ENCODE measurements at places on chromosomes 3 and 15.

GRCh38 chr3:105722943-105723556 lies 145.8 kb downstream of the CBLB start:
- no peak for DNase-seq

DNA sequence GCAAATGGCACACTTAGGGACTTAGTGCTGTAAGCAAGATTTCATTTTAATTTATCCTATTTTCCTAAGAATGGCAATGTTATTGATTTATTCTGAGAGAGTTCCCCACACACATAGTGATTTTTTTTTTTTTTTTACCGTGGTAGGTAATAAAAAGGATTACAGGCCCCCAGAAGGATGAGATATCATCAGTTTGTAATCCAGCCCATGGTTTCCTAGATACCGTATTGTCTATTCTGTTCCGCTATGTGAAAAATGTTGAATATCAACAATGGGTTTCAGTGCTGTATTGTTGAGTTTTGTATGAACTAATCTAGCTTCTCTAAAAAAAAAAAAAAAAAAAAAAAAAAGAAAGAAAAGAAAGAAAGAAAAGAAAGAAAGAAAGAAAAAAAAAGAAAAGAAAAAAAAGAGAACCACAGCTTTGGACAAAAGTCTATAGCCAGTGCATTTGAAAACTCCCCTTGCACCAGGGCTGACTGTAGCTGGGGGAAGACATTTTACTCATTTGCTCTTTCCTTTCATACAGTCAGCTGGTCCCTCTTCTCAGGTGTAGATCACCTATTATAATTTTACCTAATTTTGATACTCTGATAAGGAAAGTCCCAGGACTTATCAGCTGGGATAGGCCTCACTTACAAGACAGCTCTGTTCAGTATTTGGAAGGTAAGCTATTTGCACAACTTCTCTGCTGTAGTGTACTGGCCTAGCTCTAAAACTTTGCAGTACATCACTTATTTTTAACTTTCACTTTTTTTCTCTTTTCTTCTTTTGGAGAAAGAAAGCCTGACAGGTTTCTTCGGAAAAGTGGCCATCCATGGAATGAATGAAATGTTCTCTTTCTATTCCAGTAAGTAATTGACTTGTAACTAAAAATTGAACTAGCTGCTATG lies 101.4 kb upstream of the SOX2 start:
- no peak for DNase-seq

DNA sequence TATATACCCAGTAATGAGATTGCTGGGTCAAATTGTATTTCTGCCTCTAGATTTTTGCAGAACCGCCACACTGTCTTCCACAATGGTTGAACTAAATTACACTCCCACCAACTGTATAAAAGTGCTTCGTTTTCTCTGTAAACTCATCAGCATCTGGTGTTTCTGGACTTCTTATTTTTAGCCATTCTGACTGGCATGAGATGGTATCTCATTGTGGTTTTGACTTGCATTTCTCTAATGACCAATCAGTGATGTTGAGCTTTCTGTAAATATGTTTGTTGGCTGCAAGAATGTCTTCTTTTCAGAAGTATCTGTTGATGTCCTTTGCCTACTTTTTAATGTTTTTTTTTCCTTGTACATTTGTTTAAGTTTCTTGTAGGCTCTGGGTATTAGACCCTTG lies 182.9 kb upstream of the TRIM42 start:
- no peak for DNase-seq

- DNase-seq, result peak; percentile 62
Measured at GRCh38 chr3:12175844-12176453, 17.2 kb upstream of the TIMP4 start.

GRCh38 chr3:68256635-68257223 lies 602.3 kb upstream of the SUCLG2 start:
- DNase-seq, result peak; percentile 19

DNA sequence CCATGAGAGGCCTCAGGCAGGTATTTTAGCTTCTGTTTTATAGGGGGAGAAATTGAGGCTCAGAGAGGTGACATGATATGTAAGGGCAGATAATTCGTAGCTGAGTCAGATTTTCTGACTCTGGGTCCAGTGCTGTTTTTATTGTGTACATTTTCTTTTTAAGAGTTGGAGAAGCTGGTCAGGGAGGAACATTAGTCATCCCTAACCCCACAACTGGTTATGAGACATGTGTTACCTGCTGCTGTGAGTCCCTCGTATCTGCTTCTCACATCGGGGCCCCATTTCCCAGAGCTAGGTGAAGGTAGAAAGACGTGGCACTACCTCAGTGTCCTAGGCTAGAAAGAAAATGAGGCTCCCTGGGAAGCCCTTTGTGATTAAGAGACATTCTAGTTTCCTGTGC lies 28.6 kb downstream of the GALNT15 start:
- no peak for DNase-seq

DNA sequence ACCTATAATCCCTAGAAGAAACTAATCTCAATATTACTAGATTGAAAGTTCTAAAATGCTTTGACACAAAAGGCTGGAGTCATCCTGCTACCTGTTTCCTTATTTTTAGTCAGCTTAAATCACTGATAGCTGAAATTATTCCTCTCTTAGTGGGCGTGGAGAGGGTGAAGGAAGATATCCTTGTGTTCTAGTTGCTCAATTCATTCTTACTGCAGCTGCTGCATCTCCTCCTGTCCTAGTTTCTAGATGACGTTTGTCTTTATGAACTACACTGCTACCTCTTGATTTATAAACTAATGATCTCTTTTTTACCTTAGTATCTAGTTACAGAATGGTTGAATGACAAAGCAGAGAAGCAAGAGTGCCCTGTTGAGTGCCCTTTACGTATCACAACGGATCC lies 50.7 kb downstream of the SETD5 start:
- DNase-seq, result no peak

GRCh38 chr3:11096266-11097139 lies 57.8 kb upstream of the HRH1 start:
- peak; percentile 84 for DNase-seq

GRCh38 chr3:120708408-120708807 lies 26.4 kb upstream of the HGD start:
- DNase-seq, result no peak

DNA sequence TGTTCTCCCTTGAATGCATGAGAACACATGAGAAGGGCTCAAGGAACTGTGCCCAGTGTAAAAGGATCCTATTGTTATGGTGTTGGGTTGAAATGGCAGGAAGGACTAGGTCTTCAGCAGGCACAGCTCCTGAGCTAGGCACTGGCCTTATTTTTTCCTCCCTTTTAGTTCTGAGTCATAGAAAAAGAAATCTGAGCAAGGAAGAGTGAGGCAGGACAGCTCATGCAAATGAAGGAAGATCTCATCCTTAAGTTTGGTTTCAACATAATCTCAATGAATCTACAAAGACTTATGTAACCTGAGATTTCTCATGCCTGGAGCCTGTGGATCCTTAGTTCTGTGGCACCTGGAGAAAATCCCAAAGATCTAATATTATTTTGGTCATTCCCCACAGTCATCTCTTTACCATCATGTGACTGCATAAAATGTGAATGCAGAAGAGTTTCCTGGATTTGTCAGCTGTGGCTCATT lies 188.6 kb upstream of the TBL1XR1 start:
- DNase-seq, result no peak

DNA sequence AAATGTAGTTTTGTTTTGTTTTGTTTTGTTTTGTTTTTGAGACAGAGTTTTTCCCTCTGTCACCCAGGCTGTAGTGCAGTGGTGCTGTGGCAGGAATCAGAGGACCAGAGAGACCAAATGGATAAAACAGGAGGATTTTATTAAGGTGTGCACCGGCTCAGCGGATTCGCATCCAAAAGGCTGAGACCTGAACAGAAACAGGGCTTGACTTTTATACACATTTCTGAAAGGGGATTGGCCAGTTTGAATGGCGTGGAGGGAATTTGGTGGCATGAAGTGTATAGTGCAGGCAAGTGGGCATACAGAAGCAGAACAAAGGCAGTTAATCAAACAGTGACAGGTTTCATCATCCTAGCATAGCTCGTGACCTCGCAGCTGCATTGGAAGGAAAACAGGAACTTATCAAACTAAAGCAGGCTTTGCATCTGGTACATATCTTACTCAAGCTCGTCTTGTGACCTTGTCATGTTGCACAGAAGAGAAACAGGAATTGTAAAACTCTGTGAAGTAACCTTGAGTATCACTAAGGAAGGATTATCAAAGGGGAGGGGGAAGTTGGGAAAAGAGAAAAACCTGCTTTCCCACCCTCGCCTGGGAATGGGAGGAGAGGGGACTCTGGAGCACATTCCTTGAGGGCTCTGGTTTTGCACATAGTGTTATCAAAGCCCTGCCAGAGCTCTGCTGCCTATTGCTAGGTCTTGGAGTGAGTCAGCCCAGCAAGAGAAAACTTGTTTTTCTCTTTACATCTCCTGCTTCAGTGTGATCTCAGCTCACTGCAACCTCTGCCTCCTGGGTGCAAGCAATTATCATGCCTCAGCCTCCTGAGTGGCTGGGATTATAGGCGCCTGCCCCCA lies 38.5 kb downstream of the C3orf62 start:
- DNase-seq, result no peak

- DNase-seq, result peak; percentile 33
Measured at GRCh38 chr3:186790261-186790981, 7.0 kb downstream of the EIF4A2 start.

Measured in ACHN (cell line).